ENCODE measurements at places on chromosomes 2 and 18.
A peak's percentile ranks its signal among the peaks of the same experiment; 100 is the strongest.

- DNase-seq = no peak
Observed at GRCh38 chr2:102296449-102296848, 14.9 kb upstream of the IL1RL1 start.

- no peak for DNase-seq
Observed at GRCh38 chr2:122077771-122078170, 322.3 kb downstream of the TSN start.

DNA sequence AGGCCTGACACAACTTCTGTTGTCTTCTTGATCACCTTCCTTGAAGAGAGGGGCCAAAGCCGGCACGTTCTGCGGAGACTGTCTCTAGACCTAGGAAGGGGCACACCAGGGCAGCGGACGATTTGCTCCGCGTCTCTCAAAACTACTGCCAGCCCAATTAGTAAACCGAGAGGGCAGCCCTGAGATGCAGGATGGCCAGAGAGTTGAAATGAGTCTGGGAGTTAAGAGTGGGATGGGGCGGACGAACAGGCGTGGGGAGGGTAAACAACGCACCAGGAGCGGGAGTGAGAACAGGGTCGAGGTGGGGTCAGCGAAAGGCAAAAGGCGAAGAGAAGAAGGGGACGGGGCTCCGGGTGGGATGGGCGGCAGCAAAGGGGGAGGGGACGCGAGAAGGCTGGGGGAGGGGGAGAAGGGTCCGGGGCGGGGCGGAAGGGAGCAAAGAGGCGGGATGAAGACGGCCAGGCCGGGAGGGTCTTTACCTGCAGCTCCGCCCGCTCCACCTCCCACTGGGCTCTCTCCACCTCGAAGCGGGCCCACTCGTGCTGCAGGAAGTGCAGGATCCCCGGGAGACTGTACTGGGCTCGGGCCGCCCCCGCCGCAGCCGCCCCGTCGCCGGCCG is 476 bp downstream of the STRN start:
- DNase-seq = peak; percentile 24

GRCh38 chr2:134717286-134718022 is 1.3 kb downstream of the TMEM163 start:
- DNase-seq = no peak

DNA sequence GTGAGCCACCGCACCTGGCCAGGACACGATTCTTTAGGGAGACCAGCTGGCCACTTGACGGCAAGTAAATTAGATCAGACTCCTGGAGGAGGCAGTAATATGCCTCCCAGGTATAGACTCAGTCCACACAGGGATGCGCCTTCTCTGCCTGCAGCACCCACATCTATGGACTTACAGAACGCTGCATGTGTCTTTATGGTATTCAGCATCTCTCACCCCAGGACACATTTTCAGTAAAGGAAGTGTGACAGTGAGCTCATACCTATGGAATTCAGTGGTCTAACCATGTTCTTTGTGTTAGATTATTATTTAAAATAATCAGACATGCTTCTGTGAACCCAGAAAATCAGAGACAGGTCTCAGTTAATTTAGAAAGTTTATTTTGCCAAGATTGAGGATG is 5.9 kb upstream of the NARS1 start:
- DNase-seq = no peak

- no peak for DNase-seq
Observed at GRCh38 chr2:74461187-74462053, 3.2 kb downstream of the WBP1 start.

DNA sequence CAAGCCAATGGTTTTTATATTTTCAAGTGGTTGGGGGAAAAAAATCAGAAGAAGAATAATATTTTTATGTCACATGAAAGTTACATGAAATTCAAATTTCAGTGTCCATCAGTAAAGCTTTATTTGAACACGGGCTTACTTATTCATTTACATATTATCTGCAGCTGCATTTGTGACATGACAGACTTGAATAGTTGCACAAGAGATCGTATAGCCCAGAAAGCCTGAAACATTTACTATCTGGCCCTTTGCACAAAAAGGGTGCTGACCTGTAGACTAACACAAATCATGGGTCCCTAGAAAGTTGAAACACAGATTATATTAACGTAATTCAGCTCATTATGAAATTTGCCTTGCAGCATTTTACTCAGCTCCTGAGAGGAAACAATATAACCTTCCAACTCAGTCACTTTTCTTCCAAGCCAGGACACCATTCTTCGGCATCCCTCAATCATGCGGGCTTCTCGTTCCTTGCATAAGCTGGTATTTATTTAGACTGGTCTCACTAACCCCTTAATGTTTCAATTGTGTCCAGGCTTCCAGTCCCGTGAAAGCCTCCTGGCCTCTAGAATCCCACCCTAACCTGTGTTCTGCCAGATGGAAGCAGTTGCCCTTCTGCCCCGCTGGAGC is 402.7 kb downstream of the SETBP1 start:
- no peak for DNase-seq

GRCh38 chr2:178702361-178702760 is 104.9 kb downstream of the TTN start:
- no peak for DNase-seq

GRCh38 chr2:33215299-33215698 is 261.1 kb upstream of the RASGRP3 start:
- no peak for DNase-seq

- DNase-seq = no peak
Observed at GRCh38 chr2:168220965-168221819, 26.2 kb downstream of the STK39 start.

DNA sequence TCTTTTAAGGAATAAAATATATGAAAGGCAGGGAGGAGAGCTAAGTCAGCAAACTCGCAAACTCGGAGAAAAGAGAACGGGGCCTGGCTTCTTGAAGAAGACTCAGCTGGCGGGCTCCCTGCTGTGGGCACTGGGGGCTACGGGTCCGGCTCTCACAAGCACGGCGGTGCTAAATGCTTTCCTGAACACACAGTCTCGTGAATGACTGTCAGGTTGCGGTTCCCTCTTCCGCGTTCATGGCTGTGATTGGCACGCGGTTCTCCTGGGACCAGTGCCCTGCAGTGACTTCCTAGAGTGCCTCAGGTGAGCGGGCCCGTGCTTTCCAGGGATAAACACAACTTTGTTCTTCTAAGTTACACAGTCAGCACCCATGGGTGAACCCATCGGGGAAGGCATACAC is 208.4 kb downstream of the HDAC4 start:
- DNase-seq = no peak

DNA sequence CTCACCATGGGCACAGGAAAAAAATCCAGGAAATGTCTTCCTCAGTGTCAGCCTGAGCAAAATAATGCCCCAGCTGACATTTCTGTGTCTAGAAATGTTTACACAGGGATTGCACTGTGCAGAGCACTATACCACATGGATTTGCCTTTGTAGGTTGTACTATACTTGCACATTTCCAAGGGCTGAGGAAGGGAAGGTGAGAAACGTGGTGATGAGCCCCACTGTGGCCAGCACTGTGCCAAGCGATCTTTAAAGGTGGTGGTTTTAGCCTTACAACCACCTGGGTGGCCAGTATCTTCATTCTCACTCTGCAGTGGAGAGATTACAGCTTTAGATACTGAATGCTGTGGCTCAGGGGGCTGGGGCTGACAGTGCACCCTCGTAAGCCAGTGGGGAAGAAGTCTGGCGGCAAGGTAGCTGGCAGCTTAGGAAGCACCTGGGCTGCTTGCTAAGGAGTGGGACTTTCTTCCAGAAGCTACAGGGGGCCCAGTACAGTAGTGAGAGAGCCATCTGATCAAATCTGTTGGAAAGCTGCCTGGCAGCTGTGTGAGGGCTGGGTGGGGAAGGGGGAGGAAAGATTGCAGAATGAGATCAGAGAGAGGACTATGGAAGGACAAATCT is 81.4 kb upstream of the MSH2 start:
- no peak for DNase-seq

DNA sequence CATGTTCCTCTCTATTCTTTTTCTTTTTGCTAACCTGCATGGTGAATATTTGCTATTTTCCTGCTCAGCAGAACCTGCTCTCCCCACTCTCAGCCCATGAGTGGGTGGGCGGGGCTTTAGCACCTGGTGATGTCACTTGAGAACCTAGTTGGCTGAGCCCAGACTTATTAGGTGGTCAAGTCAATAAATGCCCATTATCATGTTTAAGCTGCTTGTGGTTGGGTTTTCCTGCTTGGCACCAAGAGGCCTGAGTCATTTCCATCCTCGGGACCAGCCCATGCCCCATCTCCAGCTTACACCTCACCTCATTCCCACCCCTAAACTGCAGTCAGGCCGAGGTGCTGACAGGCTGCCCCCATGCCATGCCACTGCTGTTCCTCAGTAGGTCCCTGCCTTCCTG is 226.6 kb downstream of the ANKRD30B start:
- no peak for DNase-seq

DNA sequence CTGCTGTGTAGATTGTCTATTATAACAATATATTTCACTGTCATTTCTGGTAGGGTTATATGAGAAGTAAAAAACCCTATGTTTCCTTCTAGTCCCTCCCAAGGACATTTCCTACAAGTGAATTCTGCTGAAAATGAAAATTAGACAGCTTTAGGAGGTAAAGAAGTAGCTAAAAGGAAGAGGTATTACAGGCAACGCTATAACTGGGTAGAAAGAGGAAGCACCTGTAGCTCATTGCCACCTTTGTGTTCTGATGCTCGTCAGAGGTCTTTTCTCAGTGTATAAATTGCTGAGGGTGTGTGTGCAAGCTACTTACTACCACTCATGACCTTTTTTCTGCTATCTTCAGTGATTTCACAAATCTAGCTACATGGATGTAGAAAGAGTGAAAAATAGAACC is 1.4 kb downstream of the DNAJC10 start:
- no peak for DNase-seq

DNA sequence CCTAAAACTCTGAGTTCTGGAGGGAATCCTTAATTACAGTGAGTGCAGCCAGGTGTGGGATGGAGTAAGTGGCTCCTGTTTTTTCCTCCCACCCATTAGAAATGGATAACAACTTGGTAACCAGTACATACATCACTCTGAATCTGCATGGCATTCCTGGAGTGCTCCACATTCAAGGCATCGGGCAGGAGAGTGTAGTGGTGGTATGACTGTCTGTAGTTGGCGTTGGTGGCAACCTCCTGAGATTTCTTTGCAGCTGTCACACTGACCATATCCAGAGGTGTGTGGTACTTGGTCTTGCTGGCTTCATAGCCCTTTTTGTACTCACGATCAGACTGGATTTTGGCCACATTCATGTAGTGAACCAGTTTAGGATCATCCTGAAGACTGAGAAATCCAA is 68.3 kb downstream of the NEB start:
- no peak for DNase-seq

DNA sequence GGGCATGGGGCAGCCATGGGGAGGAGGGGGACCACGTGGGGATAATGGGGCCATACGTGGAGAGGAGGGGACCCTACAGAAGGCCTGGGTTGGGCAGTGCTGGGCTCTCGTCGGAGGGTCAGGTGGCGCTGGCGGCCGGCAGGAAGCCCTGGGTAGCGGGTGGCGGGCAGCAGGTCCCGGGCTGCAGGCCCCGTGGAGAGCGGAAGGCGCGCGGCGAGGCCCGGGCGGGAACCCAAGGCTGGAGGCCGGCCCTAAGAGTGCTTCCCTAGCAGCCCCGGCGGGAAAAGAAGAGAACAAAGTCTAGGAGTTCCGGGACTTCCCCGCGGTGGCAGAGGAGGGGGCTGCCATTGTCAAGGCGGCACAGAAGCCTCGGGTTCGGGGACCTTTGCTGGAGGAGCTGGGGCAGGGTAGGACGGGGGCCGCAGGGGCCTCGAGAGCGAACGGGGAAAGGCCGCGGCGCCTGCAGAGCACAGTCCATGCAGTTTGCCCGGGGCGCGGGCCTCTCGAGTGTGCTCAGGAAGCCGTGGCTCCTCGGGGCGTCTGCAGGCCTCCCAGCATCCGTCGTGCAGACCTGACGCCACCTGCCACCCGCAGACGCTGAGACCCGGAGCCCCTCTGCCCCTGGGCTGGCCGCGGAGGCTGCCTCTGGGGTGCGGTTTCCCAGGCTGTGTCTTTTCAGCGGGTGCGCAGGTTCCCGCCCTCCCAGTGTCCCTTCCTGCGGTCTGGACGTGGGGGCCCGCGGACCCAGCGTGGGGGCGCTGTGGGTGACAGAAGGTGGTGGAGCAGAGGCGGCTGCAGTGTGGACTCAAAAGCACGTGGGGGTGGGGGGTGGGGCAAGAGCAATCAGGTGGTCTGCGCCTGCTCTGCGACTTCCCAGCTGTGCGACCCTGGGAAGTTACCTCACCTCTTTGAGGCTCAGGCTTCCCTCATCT is 19.4 kb upstream of the NCL start:
- no peak for DNase-seq

GRCh38 chr2:207531032-207531952 is 1.5 kb downstream of the CREB1 start:
- DNase-seq = no peak

DNA sequence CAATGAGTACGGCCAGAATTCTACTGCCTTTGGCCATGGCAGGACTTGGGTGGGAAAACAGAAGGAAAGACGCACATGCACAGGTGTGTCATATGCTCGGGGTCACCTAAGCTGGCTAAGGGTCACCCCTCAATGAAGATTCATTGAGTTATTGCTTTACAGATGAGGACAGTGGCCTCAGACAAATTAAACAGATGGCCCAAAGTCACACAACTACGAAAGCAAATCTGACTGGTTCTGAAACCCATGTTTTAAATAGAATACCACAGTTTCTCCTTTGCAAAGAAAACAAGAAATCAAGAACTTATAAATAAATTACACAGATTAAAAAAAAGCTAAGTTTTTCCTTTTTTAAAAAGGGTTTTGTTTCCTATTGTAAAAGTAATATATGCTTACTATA is 70.5 kb downstream of the ID2 start:
- DNase-seq = no peak

DNA sequence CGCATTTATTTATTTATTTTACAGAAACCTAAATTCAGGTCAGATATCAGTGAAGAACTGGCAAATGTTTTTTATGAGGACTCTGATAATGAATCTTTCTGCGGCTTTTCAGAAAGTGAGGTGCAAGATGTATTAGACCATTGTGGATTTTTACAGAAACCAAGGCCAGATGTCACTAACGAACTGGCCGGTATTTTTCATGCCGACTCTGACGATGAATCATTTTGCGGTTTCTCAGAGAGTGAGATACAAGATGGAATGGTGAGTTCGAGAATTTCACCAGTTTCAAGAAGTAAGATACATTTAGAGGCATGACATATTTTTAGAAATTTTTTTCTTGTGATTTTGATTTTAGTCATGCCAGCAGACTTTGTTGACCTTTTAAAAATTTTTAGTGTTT is 4.6 kb downstream of the CDCA7 start:
- no peak for DNase-seq

DNA sequence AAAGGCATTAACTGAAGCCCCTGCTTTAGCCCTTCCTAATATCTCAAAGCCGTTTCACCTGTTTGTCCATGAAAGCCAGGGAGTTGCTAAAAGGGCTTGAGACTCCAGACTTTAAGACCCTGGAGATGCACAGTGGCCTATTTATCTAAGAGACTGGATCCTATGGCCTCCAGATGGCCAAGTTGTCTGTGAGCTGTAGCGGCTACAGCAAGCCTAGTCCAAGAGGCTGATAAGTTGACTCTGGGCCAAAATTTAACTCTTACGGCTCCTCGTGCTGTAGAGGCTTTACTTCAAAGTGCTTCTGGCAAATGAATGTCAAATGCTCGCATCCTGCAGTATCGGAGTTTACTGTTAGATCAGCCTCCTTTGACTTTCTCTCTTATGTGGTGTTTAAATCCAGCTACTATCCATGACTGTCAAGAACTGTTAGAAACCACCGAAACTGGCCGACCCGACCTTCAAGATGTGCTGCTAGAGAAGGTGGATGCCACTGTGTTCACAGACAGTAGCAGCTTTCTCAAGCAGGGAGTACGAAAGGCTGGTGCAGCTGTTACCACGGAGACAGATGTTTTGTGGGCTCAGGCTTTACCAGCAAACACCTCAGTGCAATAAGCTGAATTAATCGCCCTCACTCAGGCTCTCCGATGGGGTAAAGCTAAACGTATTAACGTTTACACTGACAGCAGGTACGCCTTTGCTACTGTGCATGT is 336.7 kb upstream of the CNTNAP5 start:
- DNase-seq = no peak
